Stimulated activated CD8-positive, alpha-beta memory T cell treated with anti-CD3 and anti-CD28 coated beads, Interleukin-4, amount 100 ng/mL, for 1 hour (primary cell): ENCODE measurements at places on chromosomes 12 and 14.

DNA sequence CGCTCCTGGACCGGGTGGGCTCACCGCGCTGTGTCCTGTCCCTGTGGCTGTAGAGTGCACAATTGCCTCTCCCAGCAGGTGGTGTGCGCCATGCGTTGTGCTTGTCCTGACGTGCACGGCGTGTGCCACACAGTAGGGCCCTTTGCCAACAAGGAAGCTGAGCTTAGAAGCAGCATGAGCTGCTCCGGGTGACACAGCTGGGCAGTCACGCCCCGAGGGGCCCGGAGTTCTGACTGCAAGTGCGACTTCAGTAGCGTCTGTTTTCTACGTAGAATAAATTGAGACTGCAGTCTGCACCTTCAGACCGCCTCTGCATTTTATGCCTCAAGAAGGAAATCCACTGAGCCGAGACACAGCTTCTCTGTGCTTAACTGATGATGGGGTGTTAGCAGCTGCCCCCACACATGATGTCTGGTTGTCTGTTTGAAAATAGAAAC is 81.6 kb downstream of the ADGRD1 start:
- DNase-seq = no peak

GRCh38 chr12:80064269-80064668 is 35.1 kb upstream of the OTOGL start:
- DNase-seq = no peak

DNA sequence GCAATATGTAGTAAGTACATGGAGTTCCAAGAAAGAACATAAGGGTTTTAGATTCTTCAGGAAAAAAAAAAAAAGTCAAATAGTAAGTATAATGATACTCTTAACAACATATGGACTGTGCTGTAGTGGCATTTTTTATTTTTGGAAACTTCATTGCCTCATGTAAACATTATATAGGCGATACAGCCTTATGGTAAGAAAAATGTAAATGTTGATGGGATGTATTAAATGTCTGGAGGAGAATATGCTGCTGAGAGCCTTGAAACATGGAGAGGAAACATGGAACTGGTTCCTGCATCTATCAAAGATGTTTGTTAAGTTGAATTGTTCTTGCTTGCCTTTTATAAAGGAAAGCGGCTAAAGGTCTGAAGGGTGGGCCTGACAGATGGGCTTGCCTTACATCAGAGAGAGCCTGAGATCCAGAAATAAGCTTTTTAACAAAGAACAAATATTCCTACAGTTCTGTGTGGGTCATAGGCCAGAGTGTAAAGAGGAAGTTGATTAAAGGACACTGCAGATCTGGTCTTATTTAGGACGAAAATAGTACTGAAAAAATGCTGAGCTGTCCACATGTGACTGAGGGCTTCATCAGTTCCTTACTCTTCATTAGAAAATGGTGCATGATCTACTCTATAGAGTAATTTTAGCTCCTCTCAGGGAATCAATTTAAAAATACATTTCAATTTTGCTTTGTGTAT is 448.1 kb upstream of the DCN start:
- no peak for DNase-seq

DNA sequence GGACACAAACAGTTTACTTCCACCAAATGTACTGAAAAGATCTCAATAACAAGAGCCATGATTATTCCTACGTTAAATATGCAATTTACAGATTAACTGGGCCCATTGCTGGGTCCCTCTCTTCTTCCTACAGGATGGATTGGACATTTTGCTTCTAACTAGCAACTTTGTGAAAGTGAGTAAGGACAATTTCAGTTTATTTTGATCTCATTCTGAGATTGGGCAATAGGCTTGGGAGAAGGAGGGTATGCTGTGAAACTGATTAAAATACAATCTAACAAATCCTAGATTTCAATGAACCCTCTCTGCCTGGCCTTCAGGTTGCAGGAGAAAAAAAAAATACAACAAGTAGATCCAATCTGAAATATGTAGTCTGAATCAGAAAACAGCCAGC is 121.5 kb downstream of the PRKD1 start:
- DNase-seq = no peak

- no peak for DNase-seq
Measured at GRCh38 chr12:5904969-5905368, 40.1 kb downstream of the ANO2 start.

GRCh38 chr14:61098721-61099120 is 117.7 kb downstream of the SLC38A6 start:
- DNase-seq = no peak

GRCh38 chr12:107801150-107801549 is 26.6 kb downstream of the ASCL4 start:
- DNase-seq = no peak

GRCh38 chr14:24377126-24377525 is 9.1 kb downstream of the NFATC4 start:
- no peak for DNase-seq

- DNase-seq = no peak
Measured at GRCh38 chr12:88558340-88558867, 21.9 kb downstream of the KITLG start.

DNA sequence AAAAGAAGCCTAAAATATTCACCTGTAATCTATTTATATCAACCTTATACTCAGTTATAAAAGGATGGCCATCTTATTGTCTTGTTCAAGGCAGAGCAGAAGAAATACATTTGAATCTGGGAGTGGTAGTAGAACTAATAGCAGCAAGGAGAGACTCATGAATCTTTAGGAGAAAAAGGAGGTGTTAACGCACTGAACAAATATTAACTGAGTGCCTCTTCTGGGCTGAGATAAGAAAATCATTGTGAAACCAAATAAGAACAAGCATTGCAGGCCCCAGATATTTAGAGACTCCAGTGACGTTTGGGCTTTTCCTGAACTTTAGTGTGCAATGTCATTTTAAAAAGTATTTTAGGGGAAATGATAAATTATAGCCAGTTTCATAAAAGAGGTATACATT is 790.6 kb downstream of the DIO2 start:
- no peak for DNase-seq

- peak; percentile 65 for DNase-seq
Measured at GRCh38 chr14:73026845-73027542, at the start of gene ZFYVE1. ZFYVE1 (minus strand) TSS chr14:73027106; CDS start chr14:73024508, 2,598 bp downstream.

DNA sequence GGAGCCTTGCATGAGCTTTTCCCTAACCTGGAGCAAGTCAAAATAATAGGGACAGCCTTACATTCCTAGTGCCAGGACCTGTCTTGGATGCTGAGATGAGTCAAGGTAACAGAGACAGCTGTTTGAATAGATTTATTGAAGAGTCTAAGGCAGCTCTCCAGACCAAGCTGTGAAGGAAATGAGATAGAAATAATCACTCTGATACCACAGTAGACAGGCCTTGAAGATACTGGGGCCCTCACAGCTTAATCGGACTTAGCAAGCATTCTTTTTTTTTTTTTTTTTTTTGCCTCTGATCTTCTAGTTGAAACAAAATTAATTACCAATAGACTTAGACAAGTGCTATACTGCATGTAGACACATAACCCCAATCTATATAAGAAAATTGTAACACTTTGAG is 3.1 kb upstream of the RNASE9 start:
- no peak for DNase-seq

- DNase-seq = no peak
Measured at GRCh38 chr12:45098766-45099165, 47.9 kb upstream of the DBX2 start.

GRCh38 chr14:82224610-82225009 is 691.0 kb upstream of the SEL1L start:
- DNase-seq = no peak

GRCh38 chr12:189622-189962 is 24.4 kb downstream of the SLC6A12 start:
- DNase-seq = no peak

DNA sequence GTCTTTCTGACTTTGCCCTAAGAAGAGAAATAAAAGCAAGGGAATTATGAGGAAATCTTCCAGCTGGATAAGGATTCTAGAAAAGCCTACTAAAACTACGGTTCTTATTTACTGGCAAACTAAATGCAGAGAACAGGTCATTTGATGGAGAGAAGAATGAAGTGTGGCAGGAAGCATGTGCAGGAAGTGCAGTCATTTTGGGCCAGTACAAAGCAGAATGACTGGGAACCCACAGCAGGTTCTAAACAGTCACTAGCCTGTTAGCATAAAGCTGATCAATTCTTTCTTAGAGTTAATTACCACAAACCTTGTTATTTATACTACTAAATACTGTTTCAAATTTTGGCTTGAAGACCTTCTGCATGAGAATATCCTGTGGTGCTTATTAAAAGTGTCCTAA is 36.7 kb downstream of the CFAP54 start:
- DNase-seq = no peak

GRCh38 chr12:73262788-73263381 is 990.7 kb downstream of the TRHDE start:
- no peak for DNase-seq

- DNase-seq = no peak
Measured at GRCh38 chr14:92647797-92648279, 100.6 kb downstream of the LGMN start.

- no peak for DNase-seq
Measured at GRCh38 chr14:71996610-71997009, 64.4 kb downstream of the RGS6 start.

DNA sequence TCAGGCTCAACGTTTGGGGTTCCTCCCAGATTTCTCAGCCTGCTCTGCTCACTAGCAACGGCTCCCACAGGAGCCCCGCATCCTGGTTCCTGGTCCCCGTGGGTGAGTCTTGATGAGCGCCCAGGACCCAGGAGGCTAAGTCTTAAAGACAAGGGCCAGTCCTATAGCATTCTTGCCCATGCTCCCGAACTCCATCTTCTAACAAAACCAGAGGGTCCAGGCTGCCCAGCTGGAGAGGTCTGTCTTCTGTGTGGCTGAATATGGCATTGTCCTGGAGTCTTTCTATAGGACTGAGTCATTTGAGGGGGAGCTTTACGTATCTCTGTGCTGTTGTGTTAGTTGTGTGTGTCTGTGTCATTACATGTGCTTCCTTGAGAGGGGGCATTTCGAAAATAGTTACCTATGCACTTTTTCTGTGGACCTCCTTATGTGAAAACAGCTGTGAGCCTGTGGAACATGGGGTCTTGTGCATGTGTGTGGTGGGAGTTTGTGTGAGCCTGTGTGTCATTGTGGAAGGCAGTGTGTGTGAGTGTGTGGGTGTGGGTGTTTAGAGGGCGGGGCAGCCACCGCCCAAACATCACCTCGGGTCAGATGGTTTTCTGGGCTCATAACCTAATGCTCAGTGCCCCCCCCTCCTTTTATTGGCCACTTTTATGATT is 9.1 kb upstream of the TBX5 start:
- no peak for DNase-seq

GRCh38 chr14:53766106-53766505 is 190.5 kb downstream of the BMP4 start:
- no peak for DNase-seq

DNA sequence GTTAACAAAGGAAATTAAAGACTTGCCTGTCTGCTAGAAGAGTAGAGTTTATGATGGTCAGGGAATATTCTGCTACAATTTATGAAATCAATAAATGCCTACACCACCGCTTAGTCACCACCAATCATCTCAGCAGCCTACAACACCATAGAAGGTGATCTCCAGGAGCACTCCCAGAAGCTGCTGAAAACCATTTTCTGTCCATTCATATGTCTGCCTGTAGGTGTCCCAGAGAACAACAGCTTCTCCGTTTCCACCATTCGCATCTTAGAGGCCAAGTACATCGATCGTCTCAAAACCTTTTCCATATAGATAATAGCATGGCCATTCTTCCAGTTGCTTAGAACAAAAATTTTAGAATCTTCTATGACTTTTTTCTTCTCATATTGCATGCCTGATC is 303.4 kb downstream of the KCNC2 start:
- DNase-seq = no peak
